Kidney capillary endothelial cell (primary cell): ENCODE measurements at places on chromosomes 6 and 20.

DNA sequence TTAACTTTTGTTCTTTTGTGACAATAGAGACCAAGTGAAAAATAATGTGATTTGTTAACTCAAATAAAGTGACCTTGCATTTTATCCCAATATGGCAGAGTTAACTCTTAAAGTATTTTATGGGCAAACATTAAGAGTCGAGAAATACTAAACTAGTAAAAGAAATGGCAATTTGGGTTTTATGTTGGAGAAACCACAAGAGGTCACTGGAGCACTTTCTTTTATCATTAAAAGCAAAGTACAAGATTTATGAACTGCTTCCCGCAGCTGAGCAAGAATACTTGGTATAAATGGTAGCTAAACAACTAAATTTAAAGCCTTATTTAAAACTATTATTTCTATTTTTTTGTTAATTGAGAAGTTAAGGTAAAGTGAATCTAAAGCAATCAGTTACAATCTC lies 33.5 kb upstream of the MCM9 start:
- DNase-seq, result peak; percentile 46

DNA sequence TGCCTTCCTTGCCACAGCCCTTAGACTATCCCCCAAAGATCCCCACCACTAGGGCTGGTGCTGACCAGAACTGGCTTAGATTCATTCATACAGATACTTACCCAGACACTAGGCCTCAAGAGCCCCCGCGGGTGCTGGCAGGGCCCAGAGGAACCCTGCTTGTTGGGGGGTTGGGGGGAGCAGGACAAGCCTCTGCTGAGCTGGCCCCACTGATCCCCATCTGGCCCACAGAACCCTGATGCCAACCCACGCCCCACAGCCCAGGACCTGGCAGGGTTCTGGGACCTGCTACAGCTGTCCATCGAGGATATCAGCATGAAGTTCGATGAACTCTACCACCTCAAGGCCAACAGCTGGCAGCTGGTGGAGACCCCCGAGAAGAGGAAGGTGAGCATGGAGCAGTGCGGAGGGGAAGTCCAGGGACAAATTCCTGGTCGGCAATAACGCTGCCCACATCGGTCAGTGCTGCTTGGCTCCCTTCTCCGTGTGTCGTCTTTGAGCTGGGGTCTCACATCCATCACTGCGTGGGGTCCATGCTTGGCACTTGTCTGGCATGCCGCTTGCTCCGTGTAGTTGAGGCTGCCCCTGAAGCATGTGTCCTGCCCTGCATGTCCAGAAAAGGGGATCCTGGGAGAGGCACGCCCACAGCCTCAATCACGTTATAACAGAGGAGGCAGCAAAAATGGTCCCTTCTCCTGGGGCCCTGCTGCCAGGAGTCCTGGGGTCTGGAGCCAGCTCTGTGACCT lies 15.5 kb upstream of the MYL9 start:
- DNase-seq, result no peak

GRCh38 chr20:63015662-63016361 lies 9.0 kb upstream of the BHLHE23 start:
- DNase-seq, result no peak

- no peak for DNase-seq
Observed at GRCh38 chr6:9851006-9851405, 563.9 kb downstream of the TFAP2A start.

GRCh38 chr6:135229996-135230395 lies 48.9 kb downstream of the MYB start:
- DNase-seq, result no peak

DNA sequence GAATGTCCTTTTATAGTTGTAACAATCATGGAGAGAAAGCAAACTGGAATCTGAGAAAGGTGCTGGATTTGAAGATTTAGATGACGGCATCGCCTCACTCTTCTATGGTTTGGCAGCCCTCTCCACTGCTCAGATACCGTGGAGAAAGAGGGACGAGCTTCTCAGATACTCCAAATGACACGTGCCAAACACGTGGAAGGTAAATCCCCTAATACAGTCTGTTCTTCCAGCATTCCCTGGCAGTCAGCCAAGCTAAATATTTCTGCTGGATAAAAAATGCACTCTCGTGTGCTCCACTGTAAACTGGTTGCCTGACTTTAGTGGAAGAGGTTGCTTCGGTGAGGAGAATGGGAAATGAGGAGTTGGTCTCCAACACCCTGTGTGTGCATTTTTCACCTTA lies 16.7 kb upstream of the PRDM1 start:
- DNase-seq, result no peak

GRCh38 chr20:62485062-62485700 lies 9.4 kb upstream of the GATA5 start:
- DNase-seq, result no peak

DNA sequence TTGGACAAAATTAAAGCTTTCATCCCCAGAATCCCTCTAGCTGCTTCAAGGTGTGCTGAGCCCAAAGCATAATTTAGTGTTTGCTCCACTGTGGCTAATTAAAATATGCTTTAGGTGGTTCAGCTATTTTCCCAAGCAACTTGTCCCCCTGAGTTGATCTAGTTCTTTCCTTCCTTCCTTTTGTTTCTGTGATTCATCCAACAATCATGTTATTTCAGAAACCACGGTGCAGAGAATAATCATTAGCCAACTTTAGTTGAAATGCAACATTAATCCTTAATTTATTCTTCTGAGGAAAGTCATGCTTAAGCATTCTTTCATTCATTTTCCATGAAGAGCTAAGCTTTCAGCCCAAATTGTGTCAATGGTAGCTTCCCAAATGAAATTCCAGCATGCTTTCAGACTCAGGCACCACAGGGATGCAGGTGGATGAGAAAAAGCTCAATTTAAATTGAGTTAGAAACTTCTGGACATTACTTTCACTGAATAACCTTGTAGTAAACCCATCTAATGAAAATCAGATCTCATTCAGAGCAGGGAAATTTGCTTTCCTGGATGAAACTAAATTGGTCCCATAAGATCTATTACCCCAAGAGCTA lies 209.0 kb upstream of the NT5E start:
- DNase-seq, result no peak

DNA sequence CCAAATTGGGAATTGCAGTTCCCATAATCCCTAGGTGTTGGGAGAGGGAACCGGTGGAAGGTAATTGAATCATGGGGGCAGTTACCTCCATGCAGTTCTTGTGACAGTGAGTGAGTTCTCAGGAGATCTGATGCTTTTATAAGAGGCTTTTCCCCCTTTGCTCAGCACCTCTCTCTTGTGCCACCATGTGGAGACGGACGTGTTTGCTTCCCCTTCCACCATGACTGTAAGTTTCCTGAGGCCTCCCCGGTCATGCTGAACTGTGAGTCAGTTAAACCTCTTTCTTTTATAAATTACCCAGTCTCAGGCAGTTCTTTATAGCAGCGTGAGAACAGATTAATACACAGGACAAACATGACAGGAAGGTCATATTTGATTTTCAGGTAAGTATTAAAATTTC lies 25.3 kb upstream of the HECA start:
- no peak for DNase-seq

DNA sequence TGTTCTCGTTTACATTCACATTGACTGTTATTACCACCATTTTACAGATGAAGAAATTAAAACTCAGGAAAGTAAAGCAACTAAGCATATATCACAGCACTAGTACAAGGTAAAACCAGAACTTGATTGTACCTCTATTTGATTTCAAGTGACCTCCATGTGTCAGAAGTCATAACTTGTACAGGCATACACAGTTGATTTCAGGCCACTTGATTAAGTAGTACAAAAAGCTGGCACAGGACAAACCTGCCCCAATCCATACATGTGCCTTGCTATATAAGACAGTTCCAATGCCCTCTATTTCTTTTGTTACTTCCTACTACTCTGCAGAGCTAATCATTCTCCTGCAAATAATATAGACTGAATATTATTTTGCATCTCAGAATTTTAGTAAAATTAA lies 58.8 kb upstream of the VGLL2 start:
- DNase-seq, result no peak

DNA sequence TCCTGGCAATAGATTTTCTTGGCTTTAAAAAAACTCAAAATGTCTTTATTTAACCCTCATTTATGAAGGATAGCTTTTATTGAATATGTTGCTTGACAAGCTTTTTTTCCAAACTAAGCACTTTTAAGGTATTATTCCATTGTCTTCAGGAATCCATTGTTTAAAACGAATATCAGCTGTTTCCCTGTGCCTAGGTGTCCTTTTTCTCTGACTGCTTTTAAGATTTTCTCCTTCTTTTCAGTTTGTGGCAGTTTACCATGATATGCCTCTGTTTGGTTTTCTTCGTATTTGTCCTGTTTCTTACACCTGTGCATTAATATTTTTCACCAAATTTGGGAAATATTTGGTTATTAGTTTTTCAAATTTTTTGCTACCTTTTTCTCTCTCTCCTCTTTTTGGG lies 68.4 kb downstream of the YTHDF1 start:
- DNase-seq, result no peak

GRCh38 chr6:166655251-166655650 lies 28.2 kb upstream of the RPS6KA2 start:
- DNase-seq, result no peak

DNA sequence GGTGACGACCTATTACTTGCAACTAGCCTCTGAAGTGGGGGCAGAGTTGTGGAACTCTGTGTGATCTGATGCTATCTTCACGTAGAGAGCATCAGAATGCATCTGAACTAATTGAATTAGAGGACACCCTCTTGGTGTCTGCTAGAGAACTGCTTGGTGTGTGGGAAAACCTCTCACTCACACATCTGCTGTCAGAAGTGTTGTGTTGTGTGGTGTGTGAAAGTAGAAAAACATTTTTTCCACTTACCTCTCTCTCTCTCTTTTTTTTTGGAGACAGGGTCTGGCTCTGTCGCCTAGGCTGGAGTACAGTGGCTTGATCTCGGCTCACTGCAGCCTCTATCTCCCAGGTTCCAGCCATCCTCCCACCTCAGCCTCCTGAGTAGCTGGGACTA lies 90.0 kb downstream of the CHMP4B start:
- DNase-seq, result no peak

GRCh38 chr6:157460182-157460999 lies 79.4 kb downstream of the ZDHHC14 start:
- DNase-seq, result peak; percentile 90

- DNase-seq, result no peak
Observed at GRCh38 chr20:17878912-17879602, 89.5 kb downstream of the SNX5 start.

DNA sequence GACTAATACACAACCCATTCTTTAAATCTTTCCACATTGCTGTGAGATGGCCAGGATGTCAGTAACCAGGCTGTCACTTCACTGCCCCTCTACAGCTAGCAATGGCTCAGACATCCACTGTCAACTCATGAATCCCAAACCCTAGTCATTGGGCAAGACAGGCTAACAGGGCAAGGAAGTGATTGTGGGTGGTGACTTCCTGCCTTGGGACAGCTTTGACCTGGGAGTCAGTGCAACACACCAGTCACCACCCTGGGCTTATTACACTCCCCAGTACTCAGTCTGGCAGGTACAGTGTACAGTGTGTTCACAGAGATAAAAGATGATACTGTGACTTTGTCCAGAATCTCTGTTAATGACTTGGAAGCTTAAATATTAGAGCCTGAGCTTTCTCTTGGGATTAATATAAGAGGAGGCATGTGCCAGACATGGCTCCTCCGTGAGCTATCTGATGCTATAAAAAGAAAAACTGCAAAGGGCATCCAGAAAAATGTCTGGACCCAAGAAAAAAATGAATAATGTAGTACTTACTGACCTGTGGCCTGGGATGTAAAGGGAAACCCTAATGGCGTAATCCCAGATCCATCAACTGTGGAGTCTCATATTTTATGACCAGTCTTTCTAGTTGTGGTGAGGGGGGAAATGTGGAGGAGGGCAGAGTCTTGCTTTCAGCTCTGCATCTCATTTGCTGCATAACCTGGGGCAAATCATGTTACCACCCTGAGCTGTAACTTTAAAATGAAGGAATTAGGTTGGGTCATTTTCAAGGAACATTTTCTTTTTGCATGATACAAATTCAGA lies 244.4 kb downstream of the SLC24A3 start:
- DNase-seq, result no peak
